ENCODE measurements at places on chromosomes 16 and 17.

DNA sequence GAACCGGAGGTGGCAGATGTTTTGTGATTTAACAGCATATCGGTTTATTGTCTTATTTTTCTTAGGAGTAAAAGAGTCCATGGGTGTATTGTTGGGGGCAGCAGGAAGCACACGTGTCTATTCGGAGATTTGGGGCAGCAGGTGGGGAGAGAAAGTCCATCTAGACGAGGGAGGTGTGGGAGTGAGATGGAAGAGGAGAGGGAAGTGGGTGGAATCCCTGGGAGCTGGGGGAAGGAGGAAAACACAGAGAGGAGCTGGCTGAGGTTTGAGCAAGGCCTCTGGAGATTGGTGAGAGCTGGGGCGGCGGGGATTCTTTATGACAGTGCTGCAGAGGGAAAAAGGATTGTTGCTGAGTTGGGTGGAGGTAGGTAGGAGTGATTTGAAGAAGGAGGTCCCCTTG lies 72.1 kb downstream of the PRKCB start:
- no peak for DNase-seq

- DNase-seq, result no peak
Measured at GRCh38 chr17:82840431-82840831, 609 bp upstream of the ZNF750 start.

- peak; percentile 47 for DNase-seq
Measured at GRCh38 chr17:6231886-6232731, 161.9 kb downstream of the WSCD1 start.

DNA sequence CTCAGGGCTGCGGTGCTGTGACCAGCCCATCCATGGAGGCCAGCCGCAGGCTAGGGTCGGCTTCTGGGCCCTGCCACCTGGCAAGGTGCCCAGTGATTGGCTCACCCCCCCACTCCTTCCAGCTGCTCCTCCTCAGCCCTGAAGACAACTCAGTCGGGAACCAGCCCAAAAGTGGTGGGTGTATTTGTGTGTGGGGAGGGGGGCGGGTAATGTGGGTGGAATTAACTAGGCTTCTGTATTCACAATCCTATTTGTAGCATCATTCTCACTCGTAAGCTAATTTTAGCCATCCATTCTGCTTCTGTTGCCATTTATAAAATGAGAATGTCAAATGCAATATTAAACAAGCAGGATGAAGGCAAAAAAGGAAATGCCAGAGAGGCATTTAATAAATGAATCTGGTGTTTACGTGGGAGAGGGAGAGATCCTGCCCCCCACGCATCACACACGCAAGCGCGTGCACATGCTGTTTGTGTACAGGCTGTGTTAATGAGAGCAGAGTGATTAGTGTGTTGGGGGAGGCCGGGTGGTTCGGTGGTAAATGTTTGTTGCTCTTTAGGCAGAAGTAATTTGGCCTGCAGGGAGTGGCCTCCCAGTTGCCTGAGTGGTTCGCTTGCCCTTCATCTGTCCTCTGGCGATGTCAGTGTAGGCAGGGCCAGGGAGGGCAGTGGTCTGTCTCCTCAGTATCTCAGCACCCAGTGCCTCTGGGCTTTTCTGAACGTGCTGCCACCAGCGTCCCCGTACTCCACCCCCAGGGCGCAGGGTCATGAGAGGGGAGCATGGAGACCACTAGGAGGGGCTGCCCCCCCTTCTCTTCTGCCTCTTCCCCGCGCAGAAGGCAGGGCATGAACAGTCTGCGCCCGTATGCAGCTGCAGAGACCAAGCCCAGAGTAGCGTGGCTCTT lies 140.1 kb downstream of the CCDC182 start:
- no peak for DNase-seq

DNA sequence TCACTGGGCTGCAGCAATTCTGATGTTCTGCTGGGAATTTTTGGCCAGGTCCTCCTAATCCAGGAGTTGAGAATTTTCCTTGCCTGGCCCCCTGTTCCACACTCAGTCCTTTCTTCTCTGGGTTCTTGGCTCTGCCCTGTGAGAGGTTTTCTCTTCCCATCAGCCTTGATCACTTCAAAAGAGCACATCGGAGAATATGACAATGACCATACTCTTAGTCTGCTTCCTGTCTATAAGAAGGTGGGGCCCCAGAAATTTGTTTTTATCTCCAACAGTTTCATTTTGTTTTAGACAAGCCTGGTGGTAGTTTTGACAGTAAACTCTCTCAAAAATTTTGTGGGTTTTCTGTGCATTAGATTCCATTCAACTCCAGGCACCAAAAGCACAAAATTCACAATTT lies 70.7 kb downstream of the C17orf67 start:
- no peak for DNase-seq

DNA sequence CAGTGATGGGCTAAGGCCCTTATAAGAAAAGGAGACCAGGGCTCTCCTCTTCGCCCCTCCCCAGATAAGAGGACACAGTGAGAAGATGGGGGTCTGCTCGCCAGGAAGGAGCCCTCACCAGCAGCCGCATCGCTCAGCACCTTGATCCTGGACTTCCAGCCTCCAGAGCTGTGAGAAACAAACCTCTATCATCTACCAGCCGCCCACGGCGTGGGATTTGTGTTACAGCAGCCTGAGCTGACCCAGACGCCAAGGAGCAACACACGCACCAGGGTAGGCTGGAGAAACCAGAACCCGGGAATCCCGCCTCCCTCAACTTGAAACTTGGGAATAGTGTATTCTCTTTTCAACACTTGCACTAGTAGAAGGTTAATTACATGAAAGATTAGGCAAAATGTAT lies 4.2 kb upstream of the ZG16B start:
- no peak for DNase-seq

DNA sequence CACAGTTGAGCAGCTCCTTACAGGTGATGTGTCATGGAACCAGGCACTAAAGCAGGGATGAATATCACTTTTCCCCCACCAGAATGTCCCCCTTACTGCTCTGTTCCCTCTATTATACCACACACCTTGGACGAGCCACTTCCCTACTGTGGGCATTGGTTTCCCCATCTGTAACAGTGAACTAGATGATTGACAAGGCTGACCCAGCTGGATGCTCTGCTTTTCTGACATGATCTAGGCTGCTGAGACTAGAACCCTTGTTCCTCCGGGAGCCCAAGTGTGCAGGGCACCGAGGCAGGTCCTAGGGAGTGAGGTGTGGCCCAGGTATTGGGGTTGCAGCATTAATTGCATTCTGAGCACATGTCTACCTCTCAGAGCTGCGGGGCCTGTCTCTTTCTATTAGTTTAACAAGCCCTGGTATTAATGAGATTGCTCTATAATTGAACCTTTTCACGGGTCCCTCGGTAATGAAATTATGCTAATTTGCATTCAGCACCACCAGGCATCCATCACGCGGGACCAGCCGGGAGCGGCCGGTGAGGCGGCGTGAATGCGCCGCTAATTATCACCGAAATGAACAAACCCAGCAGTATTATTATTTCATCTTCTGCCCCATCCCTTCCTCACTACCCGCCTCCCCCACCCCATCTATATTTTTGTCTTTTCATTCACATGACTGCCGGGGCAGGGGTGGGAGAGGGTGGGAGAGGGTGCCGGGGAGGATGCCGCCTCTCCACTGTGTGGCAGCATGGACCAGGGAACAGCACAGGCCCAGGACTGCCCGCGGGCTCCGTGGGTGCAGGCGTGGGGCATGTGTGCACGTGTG lies 121.1 kb downstream of the CYLD start:
- DNase-seq, result no peak

DNA sequence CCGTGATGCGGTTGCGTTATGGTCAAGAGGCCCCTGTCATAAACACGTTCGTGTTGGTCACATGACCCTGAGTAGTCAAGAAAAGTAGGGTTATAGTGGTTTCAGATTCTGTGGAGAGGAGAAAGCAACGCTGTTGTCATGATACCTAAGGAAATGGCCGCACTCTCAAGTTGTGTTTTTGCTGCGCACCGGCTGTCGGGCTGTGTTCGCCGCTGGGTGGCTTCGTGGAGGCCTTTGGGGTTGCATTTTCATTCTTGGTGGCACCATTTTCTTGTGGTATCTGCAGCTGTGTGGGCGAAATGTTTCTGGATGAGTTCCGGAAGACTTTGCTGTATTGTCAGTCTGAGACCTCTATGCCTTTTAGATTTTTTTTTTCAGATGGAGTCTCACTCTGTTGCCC lies 35.0 kb downstream of the DEF8 start:
- DNase-seq, result no peak

- DNase-seq, result no peak
Measured at GRCh38 chr16:54160939-54161897, 125.4 kb downstream of the IRX3 start.

GRCh38 chr17:8047769-8048110 lies 8.9 kb downstream of the ALOX15B start:
- DNase-seq, result no peak

- DNase-seq, result no peak
Measured at GRCh38 chr17:44071198-44071520, 624 bp downstream of the G6PC3 start.

DNA sequence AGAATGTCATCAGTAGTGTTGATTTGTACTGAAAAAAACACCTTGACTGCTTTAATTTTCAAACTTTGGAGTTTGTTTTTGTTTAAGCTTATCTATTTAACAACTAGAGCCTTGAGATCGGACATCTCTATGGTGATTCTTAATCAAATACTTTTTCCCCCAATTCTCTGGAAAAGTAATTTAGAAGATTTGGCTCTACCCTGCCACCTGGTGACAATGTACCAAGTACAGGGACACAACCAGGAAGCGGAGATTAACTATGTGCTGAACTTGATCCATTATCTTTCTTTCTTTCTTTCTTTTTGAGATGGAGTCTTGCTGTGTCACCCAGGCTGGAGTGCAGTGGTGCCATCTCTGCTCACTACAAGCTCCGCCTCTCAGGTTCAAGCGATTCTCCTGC lies 30.8 kb downstream of the USP43 start:
- no peak for DNase-seq

DNA sequence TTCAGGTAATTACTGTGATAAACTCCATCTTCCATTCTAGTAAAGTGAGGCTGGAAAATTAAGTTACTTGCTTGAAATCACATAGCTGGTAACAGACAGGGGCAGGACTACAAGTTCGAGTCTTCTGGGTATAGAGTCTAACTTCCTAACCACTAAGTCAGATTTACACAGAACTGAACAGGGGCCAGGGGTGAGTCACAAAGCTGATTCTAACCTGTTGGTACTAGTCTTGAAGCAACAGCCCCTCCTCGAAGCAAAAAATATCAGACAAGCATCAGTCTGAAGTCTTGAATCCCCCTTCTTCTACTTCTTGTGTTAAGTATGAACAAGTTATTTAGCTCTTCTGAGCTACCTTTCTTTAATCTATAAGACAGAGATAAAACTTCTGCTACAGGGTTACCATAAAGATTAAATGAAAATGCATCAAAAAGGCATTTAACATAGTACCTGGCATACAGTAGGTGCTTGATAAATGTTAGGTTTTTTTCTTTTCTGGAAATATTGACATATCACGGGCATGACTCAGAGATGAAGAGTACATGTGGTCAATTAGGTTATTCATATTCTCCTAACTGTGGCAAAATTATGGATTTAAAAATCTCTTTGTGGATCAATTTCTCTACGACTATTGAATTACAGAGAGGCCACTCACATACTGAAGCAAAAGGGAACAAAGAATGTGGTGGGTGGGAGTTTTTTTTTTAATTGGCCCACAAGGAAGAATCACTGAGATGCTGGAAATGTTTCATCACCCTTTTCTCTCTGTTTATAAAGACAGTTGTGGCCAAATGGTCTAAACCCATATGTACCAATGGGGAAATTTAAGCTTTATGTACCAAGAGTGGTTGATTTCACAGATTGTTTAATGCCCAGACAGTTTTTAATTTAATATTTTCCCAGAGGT lies 266.9 kb upstream of the DYNLRB2 start:
- no peak for DNase-seq

DNA sequence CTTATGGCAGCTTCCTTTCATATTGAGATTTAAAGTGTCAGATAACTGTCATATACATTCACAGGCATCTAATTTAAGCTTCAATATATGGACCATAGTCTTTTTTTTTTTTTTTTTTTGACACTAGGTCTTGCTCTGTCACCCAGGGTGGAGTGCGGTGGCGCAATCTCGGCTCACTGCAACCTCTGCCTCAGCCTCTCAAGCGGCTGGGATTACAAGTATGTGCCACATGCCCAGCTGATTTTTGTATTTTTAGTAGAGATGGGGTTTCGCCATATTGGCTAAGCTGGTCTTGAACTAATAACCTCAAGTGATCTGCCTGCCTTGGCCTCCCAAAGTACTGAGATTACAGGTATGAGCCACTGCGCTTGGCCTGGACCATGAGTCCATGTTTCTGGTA lies 13.6 kb downstream of the CEP95 start:
- no peak for DNase-seq

DNA sequence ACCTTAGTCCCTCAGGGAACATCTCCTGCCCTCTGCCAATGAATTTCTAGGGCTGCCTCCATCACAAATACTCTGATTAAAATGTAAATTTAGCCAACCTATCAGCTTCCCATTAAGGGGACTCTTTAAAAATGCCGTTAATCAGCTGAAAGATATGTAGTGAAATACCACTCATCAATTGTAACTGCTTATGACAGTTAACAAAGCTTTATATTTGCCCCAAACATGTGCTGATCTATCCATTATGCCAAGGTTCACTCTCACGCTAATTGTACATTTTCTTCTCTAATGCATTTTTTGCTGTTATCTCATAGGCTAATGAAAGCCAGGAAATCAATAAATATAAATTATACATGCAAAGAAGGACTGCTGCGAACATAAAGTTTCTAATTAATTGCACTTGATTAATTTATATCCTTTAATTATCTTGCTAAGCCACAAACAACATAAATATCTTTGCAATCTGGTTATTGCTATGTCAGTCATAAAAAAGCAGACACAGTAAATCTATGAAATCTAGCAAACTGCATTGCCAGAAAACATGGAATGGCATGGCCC lies 601.4 kb upstream of the SALL1 start:
- DNase-seq, result no peak

DNA sequence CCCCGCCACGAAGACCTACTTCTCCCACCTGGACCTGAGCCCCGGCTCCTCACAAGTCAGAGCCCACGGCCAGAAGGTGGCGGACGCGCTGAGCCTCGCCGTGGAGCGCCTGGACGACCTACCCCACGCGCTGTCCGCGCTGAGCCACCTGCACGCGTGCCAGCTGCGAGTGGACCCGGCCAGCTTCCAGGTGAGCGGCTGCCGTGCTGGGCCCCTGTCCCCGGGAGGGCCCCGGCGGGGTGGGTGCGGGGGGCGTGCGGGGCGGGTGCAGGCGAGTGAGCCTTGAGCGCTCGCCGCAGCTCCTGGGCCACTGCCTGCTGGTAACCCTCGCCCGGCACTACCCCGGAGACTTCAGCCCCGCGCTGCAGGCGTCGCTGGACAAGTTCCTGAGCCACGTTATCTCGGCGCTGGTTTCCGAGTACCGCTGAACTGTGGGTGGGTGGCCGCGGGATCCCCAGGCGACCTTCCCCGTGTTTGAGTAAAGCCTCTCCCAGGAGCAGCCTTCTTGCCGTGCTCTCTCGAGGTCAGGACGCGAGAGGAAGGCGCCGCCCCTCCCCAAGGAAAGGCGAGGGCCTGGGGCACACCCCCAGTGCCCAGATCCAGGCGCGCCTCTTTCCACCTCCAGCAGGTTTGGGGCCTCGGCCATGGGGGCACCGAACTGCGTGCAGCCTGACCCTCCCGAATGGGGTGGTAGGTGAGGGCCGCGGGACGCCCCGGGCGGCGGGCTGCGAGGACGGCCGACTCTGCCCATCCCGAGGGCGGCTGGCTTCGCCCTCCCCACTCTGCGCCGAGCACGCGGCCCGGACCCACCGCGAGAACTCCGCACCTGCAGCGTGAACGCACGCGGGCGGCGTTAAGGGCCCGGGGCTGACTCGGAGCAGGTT lies 664 bp downstream of the HBQ1 start:
- DNase-seq, result peak; percentile 72

GRCh38 chr17:71726341-71726740 lies 394.5 kb upstream of the SOX9 start:
- no peak for DNase-seq

GRCh38 chr16:6035161-6035560 lies 937.6 kb upstream of the EEF2KMT start:
- DNase-seq, result no peak

Data from Caki2 (cell line).